ENCODE measurements at places on chromosomes 4 and X.

DNA sequence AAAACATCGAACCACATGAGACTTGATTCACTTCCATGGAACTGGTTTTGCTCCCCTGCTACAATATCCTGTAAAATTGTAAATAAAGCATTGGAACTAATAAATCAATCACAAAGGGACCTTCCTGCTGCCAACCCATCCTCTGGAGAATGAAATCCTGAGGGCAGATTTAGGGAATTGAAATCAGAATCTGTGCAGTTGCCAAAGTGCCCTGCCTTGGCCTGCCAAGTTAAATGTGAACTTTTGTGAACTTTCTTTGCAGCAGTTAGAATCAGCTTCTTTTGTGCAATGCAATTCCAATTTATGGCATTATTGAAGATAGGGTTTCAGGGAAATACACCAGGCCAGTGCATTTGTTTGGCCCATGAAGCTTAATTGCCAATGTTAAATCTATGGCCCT lies 263.1 kb downstream of the PTTG2 start:
- DNase-seq: no peak
- H3K4me1 ChIP-seq: no peaks in the 10 kb centered on the region
- no peak overlapping the region for H3K27ac ChIP-seq
- no peaks in the 10 kb centered on the region for H3K27me3 ChIP-seq
- no peaks in the 10 kb centered on the region for H3K36me3 ChIP-seq

DNA sequence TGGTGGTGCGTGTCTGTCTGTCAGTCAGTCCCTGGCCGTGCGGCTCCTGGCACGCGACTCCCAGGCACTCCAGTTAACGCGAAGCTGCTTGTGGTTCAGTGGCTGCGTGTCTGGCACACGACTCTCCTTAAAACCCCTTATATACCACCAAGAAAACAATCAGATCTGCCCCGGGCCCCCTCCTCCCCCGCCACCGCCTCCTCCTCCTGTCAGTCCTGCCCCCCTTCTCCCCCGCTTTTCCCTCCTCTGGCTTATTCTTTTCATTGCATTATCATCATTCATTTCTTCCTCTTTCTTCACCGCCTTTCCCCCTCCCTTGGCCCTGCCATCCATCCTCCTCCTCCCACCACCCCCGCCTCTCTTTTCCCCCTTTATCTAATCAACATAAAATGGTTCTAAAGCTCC lies at the start of gene NEUROG2:
NEUROG2 (minus strand) TSS at position 115 of the 405 bp plus-strand sequence. CDS start 705 bp downstream, outside the sequence.
- peaks cover 92% of the 10 kb centered on the region for H3K27me3 ChIP-seq
- H3K36me3 ChIP-seq: peaks cover 5% of the 10 kb centered on the region
- H3K4me3 ChIP-seq: peak within 1 kb of the TSS; percentile 84
- no peak for DNase-seq
- peaks cover 48% of the 10 kb centered on the region for H3K4me1 ChIP-seq
- H3K27ac ChIP-seq: peak within 1 kb of the TSS; percentile 66

DNA sequence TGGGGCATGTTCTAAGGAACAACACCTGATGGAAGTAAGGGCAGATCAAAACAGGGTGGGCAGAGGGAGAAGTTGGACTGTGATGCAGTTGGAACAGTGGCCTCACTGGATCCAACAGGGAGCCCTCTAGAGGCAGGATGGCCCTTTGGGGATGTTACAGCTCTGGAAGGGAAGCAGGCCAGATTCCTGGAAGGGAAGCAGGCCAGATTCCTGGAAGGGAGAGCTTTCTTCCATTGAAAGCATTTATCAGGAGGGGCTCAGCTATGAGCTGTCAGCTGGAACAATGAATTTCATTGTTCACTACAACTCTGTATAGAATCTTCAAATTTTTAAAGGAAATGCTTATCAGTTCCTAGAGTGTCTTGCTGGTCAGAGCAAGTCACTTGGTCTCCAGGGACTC lies 17.7 kb downstream of the IL15 start:
- H3K36me3 ChIP-seq: no peaks in the 10 kb centered on the region
- no peak overlapping the region for H3K27ac ChIP-seq
- no peaks in the 10 kb centered on the region for H3K27me3 ChIP-seq
- H3K4me3 ChIP-seq: no peak overlapping the region

- no peaks in the 10 kb centered on the region for H3K36me3 ChIP-seq
- no peaks in the 10 kb centered on the region for H3K27me3 ChIP-seq
- H3K4me1 ChIP-seq: no peaks in the 10 kb centered on the region
- H3K4me3 ChIP-seq: no peak overlapping the region
- no peak for DNase-seq
- H3K27ac ChIP-seq: no peak overlapping the region
Measured at GRCh38 chr4:18227880-18228279, 206.3 kb upstream of the LCORL start.

- DNase-seq: no peak
- H3K27me3 ChIP-seq: no peaks in the 10 kb centered on the region
- no peak overlapping the region for H3K27ac ChIP-seq
Measured at GRCh38 chrX:29671421-29671820, 543.9 kb upstream of the MAGEB2 start.

DNA sequence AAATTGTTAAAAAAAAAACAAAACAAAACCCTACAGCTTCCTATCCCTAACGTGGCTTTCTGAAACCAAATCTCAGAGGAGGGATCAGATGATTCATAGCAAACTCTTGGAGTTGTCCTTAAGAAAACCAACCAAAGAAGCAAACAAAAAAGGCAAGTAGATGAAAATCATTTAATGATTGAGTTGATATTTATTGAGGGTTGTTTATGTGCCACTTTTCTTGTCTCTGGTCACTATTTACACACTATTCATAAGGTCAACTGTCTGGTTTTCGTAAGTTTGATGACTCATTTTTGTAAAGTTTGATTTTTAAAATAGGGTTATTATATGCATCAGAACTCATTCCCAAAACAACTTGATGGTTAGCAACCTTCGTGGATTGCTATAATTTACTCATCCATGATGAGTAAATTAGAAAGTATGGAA lies 133.4 kb downstream of the UNC5C start:
- no peaks in the 10 kb centered on the region for H3K27me3 ChIP-seq
- no peak overlapping the region for H3K27ac ChIP-seq
- H3K36me3 ChIP-seq: no peaks in the 10 kb centered on the region
- no peak for DNase-seq
- no peak overlapping the region for H3K4me3 ChIP-seq
- H3K4me1 ChIP-seq: no peaks in the 10 kb centered on the region

- no peaks in the 10 kb centered on the region for H3K36me3 ChIP-seq
- H3K4me1 ChIP-seq: peaks cover 2% of the 10 kb centered on the region
- no peak overlapping the region for H3K27ac ChIP-seq
- no peaks in the 10 kb centered on the region for H3K27me3 ChIP-seq
Measured at GRCh38 chrX:78555401-78555980, 103.6 kb downstream of the RTL3 start.

DNA sequence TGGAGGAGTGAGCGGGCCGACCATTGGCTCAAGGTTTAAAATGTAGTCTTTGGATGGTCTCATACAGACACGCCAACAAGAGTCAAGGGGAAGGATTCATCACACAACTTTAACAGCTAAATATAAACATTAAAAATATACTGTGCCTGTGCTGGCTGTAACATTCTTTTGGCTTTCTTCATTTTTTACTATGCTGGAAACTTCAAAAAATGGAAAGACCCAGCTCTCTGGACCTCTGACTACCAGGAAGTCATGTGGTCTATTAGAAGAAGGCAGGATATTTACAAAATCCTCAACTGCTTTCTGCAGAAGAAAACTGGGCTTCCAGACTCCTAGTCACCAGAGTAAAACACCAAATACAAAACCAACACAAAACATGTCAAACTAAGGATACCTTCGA lies 49.8 kb upstream of the KLF3 start:
- no peaks in the 10 kb centered on the region for H3K27me3 ChIP-seq
- H3K36me3 ChIP-seq: no peaks in the 10 kb centered on the region
- no peak for DNase-seq
- peaks cover 7% of the 10 kb centered on the region for H3K4me1 ChIP-seq
- no peak overlapping the region for H3K27ac ChIP-seq

DNA sequence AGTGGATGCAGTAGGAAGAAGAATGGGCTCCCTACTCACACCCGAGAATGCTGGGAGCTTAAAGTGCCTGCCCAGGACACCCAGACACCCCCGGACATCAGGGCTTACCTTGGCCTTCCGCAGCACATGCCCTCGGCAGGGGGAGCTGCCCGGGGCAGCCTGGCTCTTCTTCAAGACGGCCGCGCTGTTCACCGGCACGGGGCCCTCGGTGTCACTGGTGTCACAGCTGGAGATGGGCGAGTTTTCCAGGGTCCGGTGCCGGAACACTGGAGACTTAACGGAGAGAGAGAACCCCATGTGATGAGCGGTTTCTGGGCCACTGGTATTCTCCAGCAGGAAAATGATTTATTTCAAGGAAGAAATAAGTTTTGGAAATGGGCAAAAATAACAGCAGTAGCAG lies 170.9 kb downstream of the AFAP1 start:
- no peak overlapping the region for H3K4me3 ChIP-seq
- no peak for DNase-seq
- peaks cover 14% of the 10 kb centered on the region for H3K4me1 ChIP-seq
- no peaks in the 10 kb centered on the region for H3K27me3 ChIP-seq
- no peak overlapping the region for H3K27ac ChIP-seq
- peaks cover 4% of the 10 kb centered on the region for H3K36me3 ChIP-seq

GRCh38 chr4:37928426-37929416 lies 31.5 kb upstream of the PTTG2 start:
- H3K27ac ChIP-seq: no peak overlapping the region
- peaks cover 33% of the 10 kb centered on the region for H3K4me1 ChIP-seq
- DNase-seq: no peak
- peaks cover 8% of the 10 kb centered on the region for H3K36me3 ChIP-seq
- no peaks in the 10 kb centered on the region for H3K27me3 ChIP-seq

DNA sequence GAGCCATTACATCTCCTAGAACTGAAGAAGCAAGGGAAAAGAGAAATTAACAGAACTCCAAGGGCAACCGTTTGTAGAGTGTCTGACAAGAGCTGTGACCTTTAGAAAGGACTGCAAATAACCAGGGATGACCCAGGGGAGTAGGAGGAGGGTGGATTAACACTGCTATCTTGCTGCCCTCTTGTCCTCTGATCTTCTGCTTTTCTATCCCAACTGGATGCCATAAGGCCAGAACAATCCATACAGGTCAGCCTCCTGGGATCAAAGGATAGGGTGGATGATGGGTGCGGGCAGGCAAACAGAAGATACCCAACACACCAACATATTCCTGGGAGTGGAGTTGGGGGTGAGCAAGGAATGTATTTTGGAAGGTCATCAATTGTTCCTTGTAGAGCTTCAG lies 19.8 kb upstream of the PDE5A start:
- H3K4me3 ChIP-seq: no peak overlapping the region
- no peaks in the 10 kb centered on the region for H3K36me3 ChIP-seq
- H3K27me3 ChIP-seq: peaks cover 5% of the 10 kb centered on the region
- no peak for DNase-seq
- H3K27ac ChIP-seq: no peak overlapping the region

DNA sequence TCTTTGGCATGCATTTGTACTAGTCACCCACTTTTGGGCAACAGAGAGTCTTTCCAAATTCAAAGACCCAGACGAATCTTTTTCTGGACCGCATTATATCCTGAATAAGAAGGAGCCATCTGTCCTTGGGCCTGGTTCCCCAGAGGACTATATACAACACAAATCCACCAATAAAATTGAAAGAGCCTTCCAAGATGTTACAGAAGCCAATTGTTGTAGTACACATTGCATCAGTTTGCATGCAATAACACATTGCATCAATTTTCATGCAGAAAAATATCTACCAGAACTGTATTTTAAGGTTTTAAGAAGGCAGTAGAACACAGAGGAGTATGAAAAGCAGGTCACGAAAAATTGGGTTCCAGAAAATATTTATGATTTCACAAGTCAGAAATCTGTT lies 203.2 kb downstream of the HTR2C start:
- no peak for DNase-seq
- no peaks in the 10 kb centered on the region for H3K27me3 ChIP-seq
- H3K27ac ChIP-seq: no peak overlapping the region
- no peak overlapping the region for H3K4me3 ChIP-seq
